ENCODE measurements at places on chromosomes 11 and 22. TPM values are rescaled to one million over a fixed set of nuclear protein-coding genes. Genes with fewer than 3 reads are reported as not detected.

DNA sequence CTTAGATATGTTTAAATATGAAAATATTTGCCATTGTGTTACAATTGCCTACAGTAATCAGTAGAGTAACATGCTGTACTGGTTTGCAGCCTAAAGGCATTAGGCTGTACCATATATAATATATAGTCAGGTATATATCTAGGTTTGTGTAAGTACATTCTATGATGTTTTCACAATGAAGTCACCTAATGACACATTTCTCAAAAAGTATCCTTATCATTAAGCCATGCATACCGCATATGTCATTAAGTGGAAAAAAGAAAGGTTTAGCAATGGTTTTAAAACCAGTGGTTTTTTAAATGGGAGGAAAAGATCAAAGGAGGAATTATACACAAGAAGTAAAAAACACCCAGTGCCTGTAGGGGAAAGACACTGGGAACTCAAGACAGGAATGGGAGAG lies 122.7 kb downstream of the RBFOX2 start:
- DNase-seq: no peak

DNA sequence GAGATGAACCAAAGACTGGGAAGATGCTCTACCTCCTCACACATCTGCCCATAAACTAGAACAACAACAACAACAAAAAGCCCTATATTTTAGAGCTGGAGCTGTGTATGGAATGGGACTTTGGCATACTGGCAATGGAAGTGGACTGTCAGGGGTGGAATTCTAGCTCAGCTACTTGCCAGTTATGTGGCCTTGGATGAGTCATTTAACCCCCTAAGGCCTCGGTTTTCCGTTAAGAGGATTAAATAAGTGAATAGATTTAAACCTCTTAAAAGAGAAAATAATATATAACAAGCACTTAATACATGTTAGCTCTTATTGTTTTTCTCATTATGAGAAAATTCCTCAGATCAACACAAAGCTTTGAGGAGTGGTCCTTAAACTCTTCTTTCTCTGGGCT lies 195.0 kb downstream of the KIF18A start:
- DNase-seq: no peak

- no peak for DNase-seq
Observed at GRCh38 chr22:41132550-41132949, 40.2 kb downstream of the EP300 start.

DNA sequence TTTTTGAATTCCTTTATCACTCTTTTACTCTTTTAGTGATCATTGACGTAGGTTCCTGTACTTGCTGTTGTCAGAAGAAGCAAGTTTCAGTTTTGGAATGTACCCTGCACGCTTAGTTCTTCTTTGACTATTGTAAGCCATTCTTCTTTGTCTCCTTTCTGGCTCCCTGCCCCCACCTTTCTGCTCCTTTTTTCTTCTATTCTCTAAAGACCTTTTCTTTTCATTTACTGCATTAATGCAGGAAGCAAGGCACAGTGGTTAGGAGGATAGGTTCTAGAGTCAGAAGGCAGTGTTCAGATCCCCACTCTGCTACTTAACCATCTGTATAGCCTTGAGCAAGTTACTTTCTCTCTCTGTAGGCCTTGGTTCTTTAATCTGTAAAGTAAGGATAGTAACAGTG lies 33.7 kb upstream of the RAG2 start:
- DNase-seq: no peak

- DNase-seq: no peak
Observed at GRCh38 chr11:131999955-132000354, 629.5 kb downstream of the NTM start.

Gene TCF20
- total RNA-seq: 27.7 TPM

Gene OR51B4
- not detected for total RNA-seq

Gene JAML
- not detected for total RNA-seq

Gene EMID1
- 45.6 TPM for total RNA-seq

DNA sequence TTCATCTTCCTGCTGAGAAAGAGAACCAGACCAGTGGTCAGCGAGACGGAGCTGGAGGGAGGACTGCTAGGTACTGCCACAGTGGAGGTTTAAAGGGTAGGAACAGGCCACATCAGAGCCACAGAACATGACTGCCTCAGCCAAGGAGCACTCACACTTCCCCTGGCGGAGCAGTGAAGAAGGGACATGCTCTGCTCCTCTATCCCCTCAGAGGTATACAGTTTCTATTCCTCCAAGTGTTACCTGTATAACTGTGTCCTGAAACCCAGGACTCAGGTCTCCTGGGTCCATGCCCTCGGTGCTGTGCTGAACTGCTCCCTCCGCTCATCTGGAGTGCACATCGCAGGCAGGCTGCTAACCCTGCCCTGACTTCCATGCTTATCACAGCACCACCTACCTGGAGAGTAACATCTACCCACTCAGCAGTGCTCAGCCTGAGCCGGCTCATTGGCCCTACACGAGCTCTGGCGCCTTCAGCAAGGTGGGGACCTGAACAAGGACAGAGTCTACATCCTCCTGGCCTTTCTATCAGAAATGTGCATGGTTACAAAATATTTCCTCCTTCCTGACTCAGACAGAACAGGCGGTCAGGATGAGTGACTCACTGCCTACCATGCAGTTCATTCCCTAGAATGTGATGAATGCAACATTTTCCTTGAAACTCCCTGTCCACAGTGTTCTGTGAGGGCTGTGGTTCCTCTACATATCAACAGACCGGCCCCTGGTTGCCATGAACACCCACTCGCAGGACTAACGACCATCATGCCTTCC lies 52.9 kb downstream of the C11orf58 start:
- peak; percentile 90 for DNase-seq

GRCh38 chr11:101127699-101128570 lies 1.7 kb downstream of the PGR start:
- no peak for DNase-seq

GRCh38 chr11:128061281-128061871 lies 526.0 kb downstream of the ETS1 start:
- no peak for DNase-seq

DNA sequence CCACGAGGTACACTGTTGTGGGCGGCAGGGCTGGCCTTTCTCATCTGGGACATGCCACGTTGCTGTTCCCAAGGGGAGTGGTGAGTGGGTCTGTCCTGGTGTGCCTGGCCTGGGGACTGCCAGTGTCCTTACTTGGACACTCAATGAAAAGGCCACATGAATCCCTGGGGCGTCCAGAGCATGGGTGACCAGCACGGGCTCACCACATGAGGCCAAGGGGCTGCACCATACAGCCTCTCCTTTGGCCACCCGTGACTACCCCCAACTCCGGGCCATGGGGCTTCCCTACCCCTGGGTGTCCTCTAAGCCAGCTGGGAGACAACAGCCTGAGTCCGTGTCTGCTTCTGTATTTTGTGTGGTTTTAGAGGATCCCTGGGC lies 20.2 kb upstream of the TXNRD2 start:
- DNase-seq: no peak

Gene GUCY1A2
- total RNA-seq: 0.13 TPM

DNA sequence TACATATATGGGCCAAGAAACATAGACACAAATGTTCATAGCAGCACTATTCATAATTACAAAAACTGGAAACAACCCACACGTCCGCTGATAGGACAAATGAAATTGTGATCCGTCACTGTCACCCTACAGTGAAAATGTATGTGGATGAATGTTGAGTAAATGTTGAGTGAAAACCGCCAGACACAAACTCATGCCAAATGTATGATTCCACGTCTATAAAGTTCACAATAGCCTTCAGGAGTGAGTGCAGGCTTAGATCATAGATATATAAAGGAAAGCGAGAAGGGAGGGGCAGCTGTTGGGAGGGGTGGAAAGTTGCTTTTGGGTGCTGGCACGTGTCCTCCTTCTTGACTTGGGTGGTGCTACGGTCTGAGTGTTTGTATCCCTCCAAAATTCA lies 33.6 kb downstream of the DBX1 start:
- DNase-seq: no peak

Gene FAT3
- total RNA-seq: 0.16 TPM

- no peak for DNase-seq
Observed at GRCh38 chr11:80993536-80993935, 1552.7 kb upstream of the TENM4 start.

- no peak for DNase-seq
Observed at GRCh38 chr11:64437426-64437825, 78.5 kb downstream of the RPS6KA4 start.

DNA sequence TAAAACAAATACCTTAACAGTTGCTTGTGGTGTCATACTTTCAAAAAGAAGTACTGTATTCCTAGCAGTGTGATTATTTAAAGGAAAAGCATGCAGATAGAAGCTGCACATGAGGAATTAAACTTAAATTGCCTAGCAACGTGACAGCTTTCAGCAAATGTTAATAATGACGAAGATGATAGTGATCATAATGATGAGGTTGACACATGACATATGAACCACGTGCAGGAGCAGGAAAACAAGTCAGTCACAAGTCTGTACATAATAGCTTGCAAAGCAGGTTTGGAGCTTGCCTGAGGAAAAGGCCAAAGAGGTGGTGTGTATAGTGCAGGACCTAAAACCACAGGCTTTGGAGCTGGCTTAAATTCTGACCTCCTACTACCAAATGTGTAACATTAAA lies 30.6 kb upstream of the PIK3C2A start:
- DNase-seq: no peak

- no peak for DNase-seq
Observed at GRCh38 chr11:70796648-70797227, 398.4 kb downstream of the CTTN start.

Measured in SJSA1 (cell line).